ENCODE measurements at places on chromosomes 5 and 9.

- DNase-seq, result no peak
Measured at GRCh38 chr5:119398727-119399466, 43.1 kb downstream of the TNFAIP8 start.

DNA sequence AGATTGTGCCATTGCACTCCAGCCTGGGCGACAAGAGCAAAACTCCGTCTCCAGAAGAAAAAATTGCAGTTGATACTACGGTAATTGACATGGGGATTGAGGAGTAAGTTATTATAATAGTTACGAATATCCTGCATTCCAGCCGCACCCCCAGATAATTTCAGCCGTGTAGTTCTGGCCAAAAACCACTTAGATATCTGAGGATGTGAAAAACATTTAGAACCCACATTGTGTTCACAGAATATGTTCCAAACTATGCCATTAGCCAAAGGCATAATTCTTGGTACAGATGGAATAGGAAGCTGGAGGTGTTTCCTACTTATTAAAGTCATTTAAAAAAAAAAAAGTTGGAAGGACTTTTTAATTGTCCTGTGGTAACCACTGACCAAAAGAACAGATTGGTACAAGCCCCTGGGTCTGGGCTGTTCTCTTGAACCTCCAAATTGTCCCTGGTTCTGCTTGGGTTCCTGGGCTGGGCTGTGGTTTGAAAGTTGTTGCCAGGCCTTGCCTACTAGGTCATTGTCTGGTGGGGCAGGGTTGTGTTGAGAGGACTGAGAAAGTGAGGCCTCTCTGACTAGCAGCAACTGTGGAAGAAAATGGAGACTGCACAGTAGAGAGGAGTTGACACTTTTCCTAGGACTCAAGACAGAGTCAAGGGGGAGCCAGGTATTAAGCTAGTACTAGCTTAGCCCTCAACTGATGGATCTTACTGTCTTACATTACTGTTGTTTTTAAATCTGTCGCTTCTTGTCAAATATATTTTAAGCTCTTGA lies 198.8 kb downstream of the NR3C1 start:
- DNase-seq, result no peak

DNA sequence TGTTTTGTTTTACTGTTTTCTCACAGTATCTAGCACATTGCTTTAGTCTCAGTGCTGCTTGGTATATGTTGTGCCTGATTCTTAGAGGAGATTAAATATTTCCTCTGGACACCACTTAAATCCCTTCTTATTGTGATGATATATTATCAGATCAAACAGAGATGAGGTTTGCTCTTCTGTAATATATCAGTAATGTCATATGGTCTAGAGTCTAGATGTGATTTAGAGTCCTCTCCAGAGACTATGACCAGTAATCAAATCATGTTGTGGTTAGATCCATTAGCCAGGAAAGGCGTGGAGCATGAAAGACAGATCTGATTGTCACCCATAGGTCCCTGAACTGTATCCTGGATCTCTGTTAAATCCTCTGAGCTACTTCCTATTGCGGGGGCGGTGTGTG lies 24.4 kb downstream of the CAMK4 start:
- no peak for DNase-seq

DNA sequence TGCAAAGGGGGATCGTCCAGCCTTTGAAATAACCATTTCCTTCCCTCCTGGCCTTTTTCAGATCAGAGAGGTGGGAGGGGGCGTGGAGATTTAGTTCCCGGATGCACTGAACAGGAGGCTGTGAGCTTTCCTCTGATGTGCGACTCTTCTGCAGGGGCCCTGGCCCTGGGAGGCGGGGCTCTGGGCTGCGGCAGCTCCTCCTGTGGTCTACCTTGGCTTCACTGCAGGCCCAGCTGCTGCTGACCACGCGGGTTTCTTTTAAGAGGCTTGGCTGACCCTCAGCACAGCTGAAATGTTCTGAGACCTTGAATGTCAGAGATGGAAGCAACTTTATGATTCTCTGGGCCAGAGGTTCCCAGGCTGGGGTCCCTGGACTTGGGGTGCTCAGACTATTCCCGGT lies 27.0 kb upstream of the COL15A1 start:
- no peak for DNase-seq

DNA sequence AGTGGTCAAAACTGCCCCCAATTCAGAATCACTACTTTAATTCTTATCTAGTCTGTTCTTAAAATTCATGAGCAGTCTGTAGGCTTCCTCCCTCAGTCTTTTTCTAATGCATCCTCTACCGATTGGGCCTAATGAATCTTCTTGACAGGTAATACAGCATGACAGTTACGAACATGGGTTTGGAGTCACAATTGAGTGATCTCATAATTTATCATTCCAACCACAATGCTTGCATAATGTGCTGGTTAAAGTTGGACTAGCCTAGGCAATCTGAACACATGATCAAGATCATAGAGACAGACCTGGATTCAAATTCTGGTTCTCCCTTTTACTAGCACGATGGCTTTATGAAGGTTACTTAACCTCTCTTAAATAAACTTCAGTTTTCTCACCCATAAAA lies 33.1 kb upstream of the SETD9 start:
- no peak for DNase-seq

- no peak for DNase-seq
Measured at GRCh38 chr5:111159845-111160244, 64.3 kb upstream of the CAMK4 start.

DNA sequence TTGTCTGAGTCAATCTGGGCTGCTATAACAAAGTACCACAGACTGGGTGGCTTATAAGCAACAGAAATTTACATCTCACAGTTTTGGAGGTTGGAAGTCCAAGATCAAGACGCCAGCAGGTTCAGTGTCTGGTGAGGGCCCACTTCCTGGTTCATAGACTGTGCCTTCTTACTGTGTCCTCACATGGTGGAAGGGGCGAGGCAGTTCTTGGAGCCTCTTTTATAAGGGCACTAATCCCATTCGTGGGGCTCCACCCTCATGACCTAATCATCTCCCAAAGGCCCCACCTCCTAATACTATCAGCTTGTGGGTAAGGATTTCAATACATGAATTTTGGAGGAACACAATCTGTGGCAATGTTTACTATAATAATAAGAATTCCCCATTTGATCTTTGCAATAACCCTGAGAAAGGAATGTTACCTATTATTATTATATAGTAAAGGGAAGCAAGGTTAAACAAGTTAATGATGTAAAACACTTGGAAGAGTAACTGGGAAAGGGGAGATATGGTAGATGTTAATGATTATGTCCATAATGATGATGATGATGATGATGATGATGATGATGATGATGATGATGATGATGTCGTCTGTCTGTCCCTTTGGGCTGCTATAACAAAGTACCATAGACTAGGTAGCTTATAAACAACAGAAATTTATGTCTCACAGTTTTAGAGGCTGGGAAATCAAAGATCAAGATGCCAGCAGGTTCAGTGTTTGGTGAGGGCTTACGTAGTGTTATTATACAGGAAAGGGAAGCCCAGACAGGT lies 40.8 kb downstream of the WHRN start:
- DNase-seq, result no peak

GRCh38 chr9:116465576-116466270 lies 221.4 kb upstream of the TRIM32 start:
- no peak for DNase-seq

- DNase-seq, result no peak
Measured at GRCh38 chr9:18504707-18505106, 30.8 kb downstream of the ADAMTSL1 start.

Data from dermis microvascular lymphatic vessel endothelial cell (primary cell).